ENCODE measurements at places on chromosomes 4 and X.

DNA sequence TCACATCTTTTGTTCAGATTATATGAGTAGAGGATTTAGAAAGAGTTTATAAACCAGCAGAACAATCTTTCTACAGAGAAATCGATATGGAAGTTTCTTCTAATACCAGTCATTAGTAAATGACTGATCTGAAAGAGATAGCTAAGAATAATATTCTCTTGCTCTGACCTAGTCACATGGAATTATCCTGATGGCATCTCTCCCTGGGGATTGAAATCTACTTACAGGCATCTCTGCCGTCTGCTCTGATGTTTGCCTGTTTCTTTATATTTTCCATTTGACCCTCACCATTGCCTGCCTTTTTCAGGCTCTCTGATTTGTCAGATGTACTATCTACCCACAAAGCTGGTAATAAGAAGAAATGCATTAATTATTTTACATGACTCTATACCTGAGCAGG is 1157.3 kb downstream of the PCDH7 start:
- DNase-seq, result no peak

GRCh38 chrX:41381685-41382084 is 47.7 kb downstream of the DDX3X start:
- no peak for DNase-seq

- DNase-seq, result no peak
Measured at GRCh38 chr4:136811496-136812077, 720.7 kb downstream of the PCDH18 start.

- DNase-seq, result no peak
Measured at GRCh38 chr4:52954560-52955170, 92.5 kb downstream of the RASL11B start.

GRCh38 chr4:2794486-2795299 is 1.8 kb downstream of the SH3BP2 start:
- DNase-seq, result no peak

DNA sequence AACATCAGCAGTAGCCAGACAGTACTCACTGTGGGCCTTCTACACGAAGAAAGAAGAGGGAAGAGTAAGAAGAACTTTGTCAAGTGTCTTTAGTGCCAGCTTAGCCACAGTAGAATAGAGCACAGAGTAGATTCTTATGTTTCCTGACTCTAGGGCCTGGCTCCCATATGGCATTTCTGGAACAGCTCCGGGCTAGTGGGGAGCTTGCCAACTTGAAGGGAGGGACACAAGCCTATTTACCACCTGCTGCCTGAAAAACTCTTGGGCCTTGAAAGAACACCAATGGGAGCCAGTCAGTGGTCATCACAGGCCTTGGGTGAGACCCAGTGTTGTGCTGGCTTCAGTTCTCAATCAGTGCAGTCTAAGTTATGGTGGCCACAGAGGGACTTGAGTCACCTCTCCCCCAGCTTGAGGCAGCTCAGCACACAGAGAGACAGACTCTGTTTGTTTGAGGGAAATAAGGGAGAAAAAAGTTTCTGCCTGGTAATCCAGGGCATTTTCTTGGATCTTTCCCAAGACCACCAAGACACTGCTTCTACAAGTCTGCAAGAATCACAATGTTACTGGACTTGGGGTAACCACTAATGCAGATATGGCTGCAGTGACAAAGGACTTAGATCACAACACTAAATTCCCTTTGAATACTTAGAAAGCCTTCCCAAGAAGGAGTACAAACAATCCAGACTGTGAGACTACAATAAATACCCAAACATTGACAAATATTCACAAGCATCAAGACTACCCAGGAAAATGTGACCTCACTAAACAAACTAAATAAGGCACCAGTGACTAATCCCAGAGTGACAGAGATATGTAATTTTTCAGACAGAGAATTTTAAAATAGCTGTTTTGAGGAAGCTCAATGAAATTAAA is 261.0 kb upstream of the NDST3 start:
- no peak for DNase-seq

DNA sequence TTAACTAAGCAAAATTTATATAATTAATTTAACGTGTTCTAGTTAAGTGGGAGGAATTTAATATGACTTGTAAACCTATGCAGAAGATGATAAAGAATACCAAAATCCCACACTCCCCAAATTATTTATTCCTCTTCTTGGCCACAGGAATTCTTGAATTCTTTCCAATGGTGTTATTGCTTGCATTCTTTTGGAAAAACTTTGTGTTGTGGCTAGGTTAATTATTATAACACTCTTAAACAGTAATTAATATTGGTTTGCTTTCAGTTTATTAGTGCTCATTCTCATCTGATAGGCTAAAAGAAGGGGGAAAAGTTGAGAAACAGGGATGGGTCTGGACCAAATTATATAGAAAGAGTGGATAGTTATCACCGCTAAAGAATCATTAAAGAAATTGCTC is 141.5 kb upstream of the PABPC4L start:
- no peak for DNase-seq

DNA sequence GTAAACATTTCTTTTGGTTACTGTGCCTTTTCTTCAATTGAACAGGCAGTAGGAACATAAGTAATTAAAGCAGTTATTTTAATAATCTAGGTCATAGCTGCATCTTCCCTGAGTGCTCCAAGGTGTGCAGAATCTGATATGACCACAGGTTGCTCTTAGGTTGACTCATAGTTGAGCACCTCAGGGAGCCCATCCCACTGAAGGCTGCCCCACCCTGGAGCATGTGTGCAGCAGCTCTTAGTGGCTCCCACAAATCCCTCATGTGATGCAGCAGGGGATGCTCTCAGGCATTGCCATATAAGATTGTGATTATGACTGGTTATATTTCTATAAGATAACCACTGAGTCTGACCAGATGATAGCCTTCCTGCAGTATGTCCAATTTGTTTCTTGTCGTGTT is 72.3 kb downstream of the ZNF518B start:
- DNase-seq, result no peak

DNA sequence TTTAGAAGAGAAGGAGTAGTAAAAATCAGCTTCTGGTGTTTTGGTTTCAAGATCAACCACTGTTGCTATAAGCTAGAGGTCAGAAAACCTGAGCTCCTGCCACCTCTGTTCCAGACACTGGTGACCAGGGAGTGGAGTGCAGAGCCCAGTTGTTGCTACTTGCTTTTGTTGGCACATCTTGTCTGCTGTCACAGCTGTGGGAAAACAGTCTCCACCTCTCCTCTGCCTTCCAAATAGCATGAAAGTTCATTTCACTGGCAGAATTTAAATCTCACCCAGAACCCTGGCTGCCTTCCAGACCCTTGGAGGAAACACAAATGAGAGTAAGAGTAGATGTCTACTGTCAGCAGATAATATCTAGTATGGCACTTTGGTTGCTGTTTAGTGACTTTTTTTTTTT is 297.5 kb upstream of the KLF3 start:
- DNase-seq, result no peak

- DNase-seq, result no peak
Measured at GRCh38 chrX:69153060-69153730, 12.1 kb downstream of the PJA1 start.

DNA sequence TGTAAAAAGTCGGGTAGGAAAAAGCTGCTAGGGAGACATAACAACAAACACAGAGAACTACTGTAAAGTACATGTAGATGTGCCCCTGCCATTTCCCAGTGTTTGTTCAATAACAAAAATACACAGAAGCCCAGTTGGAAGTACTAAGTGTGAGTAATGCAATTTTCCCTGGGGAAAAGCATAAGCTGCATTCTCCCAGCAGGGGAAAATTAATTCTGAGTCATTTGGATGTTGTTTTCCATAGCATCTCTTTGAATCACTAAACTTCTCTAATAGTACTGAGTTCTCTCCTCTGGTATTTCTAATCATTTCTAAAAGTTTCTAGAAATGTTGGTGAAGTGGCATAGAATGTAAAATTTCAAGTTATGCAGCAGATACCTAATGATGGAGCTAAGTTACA is 1114.9 kb downstream of the C4orf33 start:
- DNase-seq, result no peak

GRCh38 chrX:30712214-30712613 is 59.0 kb downstream of the GK start:
- DNase-seq, result no peak

- no peak for DNase-seq
Measured at GRCh38 chr4:29037501-29037900, 1682.7 kb upstream of the PCDH7 start.

GRCh38 chr4:36011381-36011780 is 232.9 kb downstream of the ARAP2 start:
- DNase-seq, result no peak

DNA sequence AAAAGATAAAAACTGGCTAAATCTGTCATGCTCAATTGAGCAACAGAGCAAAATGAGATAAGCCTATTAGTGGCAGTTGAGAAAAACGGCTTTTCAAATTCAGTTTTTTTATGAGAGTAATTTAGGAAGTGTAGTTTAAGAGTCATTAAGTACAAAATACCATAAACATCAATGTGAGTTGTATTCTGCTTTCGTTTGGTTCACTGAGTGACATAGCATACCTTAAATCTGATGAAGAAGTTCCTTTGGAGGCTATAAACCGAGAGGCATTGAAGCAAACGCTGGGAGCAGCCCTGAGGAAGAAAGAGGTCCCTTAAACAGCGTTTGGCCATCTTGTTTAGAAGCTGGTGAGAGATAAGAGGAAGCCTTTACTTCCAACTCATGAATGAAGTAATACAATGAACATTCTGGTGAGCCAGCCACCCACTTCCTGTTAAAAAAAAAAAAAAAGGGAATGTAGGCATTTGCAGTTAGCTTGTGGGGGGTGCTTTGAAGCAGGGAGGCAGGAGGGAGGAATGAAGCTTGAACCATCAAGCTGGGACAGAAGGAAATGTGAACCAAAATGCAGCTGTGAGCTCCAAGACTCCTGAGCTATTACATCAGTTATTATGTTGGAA is 132.3 kb downstream of the ZNF330 start:
- DNase-seq, result no peak

- no peak for DNase-seq
Measured at GRCh38 chr4:44354172-44354571, 94.4 kb downstream of the KCTD8 start.

DNA sequence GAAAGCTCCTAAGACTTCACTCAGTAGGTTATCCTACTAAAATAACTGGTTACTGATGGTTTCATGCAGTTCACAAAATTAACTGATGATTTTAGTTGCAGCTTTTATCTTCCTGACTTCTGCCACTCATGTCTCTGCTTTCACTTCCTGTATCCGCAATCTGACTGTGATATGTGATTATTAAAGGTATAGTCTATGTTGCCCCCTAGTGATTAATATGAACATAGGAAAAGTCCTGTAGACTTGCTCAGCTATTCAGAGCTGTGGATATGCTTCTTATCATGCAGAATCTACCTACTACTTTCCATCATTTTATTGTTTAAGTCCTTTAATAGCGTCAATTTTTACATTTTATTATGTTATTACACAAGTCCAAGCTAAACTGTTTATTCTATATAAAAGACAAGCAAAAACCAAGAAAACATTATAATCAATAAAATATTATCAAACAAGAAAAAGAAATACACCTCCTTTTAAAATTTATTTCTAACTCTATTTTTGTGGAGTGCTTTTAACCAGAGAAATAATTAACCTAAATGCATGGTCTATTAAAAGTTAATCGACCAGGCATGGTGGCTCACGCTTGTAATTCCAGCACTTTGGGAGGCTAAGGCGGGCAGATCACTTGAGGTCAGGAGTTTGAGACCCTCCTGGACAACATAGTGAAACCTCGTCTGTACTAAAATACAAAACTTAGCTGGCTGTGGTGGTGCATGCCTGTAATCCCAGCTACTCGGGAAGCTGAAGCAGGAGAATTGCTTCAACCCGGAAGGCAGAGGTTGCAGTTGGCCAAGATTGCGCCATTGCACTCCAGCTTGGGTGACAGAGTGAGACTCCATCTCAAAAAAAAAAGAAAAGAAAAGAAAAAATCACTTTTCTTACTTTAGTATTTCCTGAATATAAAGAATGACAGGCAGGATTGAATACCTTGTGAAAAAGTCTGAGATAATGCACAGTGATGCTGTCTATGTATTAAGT is 40.4 kb upstream of the TLR2 start:
- no peak for DNase-seq

- DNase-seq, result no peak
Measured at GRCh38 chrX:112614640-112615039, 65.1 kb downstream of the LHFPL1 start.

DNA sequence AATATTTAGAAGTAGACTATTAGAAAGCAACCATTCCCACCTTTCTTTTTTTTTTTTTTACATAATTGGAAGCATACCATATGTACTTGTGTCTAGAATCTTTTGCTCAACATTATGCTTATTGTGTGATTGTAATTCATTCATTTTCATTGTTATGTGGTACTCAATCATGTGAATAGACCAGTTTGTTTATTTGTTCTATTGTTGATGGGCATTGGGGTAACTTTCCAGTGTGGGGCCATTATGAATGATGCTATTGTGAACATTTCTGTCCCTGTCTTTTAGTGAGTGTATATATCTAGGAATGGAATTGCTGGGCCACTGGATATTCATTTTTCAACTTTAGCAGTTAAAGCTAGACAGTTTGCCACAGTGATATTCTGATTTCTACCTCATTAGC is 62.5 kb upstream of the MCUB start:
- no peak for DNase-seq

- DNase-seq, result no peak
Measured at GRCh38 chr4:2300431-2301224, 38.7 kb upstream of the MXD4 start.

- no peak for DNase-seq
Measured at GRCh38 chr4:145829629-145830395, 108.8 kb downstream of the ZNF827 start.

DNA sequence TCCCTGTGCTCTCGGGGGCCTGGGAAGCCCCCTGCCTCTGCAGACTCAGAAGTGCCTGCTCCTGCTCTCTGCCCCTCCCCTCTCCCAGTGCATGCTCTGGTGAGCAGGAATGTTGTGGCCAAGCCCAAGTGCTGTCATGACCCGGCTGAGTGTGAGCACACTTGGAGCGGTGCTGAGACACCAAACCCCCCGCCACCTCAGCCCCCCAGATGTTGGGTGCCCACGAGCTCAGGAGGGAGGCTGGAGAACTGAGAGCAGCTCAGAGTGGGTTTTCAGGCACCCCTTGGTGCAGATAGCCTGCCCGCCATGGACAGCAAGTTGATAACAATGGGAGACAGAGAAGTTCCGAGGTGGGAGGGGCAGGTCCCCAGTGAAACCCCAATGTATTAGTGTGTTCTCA is 477.4 kb downstream of the ACTRT1 start:
- DNase-seq, result no peak

GRCh38 chr4:137278431-137278830 is 253.9 kb downstream of the PCDH18 start:
- no peak for DNase-seq

GRCh38 chr4:987624-988513 is 1.0 kb downstream of the IDUA start:
- DNase-seq, result no peak

DNA sequence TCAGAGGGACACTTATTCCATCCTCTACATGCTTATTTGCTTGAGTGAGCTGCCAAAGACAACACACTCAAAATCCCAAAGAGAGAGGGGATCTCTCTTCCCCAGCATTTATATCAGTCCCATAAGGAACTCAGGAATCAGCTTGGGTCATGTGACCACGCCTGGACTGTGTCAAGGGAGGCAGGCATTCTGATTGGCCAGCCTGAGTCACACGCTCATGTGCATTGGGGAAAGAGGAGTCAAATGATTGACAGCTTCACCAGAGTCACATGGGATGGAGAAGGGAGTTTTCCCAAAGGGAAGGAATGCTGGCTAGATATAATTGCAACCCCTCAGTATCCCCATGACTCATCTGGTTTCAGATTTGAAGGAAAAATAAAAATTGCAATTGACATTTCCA is 49.0 kb downstream of the RWDD4 start:
- no peak for DNase-seq

GRCh38 chr4:76607846-76608245 is 172.8 kb downstream of the SHROOM3 start:
- DNase-seq, result no peak
